ENCODE measurements at places on chromosomes 11 and 22.

DNA sequence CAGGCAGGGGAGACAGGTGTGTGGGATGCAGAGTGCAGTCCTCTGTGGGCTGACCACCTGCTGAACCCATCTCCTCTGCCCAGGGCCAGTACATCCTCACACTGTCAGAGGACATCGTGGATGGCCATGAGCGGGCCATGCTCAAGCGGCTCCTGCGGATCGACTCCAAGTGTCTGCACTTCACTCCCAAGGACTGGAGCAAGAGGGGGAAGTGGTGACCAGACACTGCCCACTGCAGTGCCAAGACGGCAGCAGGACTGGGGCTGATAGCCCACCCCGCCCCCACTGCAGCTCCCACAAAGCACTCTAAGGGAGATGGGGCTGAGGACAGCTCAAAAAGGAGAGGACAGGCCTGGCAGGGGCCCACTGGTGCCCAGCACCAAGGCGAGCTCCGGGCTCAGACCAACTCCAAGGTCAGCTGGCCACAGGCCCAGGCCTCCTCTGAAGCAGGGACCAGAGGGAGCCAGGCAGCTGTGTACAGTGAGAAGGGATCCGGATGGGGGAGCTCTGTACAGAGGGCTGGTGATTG lies 1.6 kb downstream of the RNASEH2C start:
- no peak for DNase-seq

DNA sequence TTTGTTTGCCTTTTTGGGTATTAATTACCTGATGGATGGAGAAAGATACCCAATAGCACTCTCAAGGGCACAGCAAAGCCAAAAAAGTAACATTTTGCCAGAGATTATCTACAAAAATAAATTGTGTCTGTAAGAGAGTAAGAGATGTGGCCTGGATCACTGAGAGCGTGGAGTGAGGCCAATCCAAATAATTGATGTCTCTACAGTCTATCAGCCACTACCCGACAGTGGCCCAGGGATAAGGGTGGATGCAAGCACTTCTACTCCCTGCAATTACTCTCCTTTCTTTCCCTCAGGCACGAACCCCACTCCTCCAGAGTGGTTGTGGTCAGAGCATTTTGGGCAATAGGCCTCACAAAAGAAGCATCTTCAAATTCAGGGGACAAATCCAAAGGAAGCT lies 92.3 kb upstream of the ZC3H12C start:
- DNase-seq, result no peak

DNA sequence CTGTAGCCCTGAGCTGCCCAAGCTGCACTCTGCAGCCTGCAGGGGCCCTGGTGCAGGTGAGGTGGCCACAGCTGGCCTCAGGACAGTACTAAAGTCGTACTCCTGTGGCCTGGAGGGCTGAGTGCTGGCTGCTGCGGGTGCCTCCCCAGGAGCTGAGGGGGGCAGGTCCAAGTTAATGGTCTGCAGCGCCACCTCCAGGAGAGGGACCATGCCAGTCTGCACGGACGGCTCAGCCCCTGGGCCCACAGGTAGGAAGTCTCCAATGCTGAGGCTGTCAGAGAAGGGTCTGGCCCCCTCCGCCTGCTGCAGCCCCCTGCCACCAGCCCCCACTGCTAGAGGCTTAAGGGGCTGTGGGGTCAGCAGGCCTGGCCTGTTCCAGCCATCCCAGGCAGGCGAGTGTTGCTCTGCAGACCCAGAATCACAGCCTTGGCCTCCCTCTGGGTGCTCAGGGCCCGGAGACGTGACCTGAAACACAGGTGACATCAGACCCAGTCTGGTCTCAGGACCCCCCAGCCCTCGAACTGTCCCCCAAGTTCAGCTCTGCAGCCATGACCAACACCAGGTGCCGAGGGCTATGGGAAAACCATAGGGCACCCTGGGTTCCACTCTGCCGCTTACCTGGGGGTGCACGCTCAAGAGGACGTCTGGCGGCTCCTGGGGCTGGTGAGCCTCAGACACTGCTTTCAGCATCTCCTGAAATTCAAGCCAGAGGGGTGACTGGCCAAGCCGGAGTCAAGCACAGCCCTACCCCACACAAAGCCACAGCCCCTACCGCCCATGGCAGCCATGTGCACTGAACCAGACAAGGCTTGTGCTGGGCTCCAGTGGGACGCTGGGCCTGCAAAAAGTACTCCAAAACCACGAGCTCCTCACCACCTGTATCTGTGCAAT lies 20.8 kb downstream of the SELENOO start:
- no peak for DNase-seq

DNA sequence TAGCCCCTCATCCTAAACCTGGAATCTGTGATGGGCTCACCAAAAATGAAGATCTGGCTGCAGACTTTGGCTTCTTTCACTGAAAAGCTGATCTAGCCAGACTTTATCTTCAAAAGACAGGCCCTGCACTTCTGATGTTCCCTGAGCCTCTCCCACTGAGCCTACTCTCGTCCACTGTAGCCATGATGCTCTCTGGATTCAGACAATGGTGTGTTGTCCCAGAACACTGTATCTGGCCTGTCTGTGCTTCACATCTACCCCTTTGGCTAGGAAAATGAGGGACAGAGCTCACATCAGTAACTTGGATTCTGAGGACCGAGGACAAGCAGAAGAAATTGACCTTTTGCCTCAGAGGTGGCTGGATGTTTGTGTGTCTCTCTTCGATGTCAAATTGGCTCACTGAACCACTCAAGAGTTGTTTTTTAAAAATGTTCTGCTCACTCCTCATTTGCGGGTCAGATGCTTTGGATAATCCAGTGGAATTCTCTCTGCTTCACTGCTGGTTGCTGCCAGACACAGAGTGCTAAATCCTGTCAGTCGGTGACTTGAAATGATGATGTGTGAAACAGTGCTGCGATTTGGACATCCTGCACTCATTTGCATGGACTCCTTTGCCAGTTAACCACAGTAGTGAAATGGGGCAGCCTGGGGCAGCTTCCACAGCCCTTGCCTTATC lies 67.5 kb downstream of the ARFGAP2 start:
- DNase-seq, result no peak

Data from substantia nigra (tissue), 51 donors.